NCI-H2029 treated with DMSO at 0.1 percent for 48 hours (cell line): ENCODE measurements at places on chromosomes 11 and 22.

- no peak for DNase-seq
Measured at GRCh38 chr11:126415669-126416420, 60.4 kb downstream of the ST3GAL4 start.

GRCh38 chr11:59191890-59192289, 20.0 kb downstream of the DTX4 start:
- no peak for DNase-seq

DNA sequence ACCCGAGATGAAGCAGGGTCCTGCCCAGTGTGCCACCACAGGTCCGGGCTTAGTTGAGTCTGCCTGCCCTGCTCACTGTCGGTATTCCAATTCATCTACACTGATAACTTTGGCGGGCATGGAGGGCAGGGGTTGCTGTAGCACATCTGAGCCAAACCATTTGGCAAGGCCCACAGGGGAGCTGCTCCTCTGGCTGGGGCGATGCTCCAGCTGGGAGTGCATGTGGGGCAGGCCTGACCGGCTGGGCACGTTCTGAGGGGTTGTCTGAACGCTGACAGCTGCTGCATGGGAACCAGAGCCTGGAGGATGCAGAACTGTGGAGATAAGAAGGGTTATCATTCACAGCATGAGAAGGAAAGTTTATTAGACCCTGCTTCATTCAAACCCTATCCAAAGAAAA, 40.4 kb downstream of the DRG1 start:
- no peak for DNase-seq

DNA sequence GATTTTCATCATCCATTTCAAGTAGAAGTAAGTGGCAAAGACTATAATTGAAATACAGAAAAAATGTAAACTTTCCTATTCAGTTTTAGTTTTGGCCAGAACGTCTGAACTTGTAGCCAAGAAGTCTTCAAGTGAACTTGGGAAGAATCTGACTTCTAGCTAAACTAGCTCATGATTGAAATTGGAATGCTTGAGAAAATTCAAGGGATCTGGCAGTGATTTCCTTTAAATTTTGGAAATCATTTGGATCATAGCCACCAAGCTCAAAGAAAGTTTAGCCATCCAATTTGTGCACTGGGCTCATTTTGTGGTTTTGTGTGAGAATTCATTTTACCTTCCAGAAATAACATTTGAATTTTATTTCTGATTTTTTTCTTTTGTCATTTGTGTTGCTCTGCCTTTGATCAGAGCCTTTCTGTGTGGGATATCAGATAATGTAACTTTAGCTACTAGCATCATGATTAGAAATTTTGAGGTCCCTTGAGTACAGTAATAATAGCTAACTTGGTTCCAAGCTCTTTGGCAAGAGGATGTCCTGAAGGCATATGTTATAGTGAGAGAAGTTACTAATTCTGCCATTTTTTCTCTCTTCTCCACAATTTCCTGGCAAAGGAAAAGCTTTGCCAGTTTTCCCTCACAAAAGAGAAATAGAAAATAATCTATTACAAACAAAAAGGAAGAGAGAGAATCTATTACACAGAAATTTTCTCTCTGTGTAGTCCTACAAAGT, 2123.7 kb upstream of the RAG2 start:
- no peak for DNase-seq

DNA sequence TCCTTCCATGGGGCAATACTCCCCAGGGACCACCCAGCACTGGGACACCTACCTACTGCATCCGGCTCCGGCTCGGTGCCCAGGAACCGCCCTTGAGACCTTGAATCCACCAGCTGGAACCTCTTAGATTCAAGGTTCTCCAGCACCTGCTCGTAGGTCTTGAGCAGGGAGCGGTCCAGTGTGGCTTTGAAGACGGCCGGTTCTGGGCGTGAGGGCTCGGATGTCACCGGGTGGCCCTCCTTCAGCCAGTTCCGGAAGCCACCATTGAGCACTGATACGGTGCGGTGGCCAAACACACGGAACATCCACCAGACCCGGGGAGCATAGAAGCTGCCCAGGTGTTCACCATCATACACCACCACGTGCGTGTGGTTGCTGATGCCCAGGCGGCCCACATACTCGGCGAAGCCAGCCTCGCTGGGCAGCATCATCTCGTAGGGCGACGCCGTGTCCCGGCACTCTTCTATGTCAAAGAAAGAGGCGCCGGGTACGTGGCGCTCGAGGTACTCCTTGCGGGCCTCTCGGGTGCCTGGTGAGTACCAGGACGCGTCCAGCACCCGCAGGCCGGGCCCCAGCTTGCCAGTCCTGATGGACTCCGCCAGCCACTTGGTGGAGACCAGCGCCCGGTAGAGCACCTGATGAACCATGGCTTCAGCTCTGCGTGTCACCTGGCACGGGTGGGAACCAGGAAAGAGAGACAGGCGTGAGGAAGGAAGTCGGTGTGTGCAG, 997 bp downstream of the TST start:
- no peak for DNase-seq

DNA sequence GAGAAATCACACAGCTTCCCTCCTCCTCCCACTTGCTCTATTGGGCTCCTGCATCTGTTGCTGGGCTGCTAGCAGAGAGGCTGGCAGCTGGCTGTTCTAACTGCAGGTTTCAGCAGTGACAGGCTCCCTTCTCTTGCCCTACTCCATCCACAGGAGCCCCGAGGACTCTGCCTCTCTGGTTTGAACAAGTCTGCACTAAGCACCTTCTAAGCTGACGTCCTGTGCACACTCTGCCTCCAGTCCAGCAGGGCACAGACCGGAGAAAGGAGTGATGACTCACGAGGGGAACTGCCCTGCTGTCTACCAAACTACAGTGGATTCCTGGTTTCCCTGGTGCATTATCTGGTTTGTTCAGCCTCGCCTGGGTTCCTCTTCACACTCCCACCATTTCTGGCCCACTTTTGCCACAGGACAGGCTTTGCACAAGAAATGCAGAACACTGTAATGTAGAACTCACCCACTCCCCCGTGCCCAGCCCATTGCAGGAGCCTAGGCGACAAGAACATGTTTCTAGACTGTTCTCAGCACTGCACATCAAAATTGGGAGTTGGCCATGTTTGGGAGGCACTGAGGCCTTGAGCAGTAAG, 26.0 kb downstream of the IL10RA start:
- DNase-seq: no peak

- DNase-seq: no peak
Measured at GRCh38 chr11:44883277-44883676, 67.4 kb downstream of the TP53I11 start.

DNA sequence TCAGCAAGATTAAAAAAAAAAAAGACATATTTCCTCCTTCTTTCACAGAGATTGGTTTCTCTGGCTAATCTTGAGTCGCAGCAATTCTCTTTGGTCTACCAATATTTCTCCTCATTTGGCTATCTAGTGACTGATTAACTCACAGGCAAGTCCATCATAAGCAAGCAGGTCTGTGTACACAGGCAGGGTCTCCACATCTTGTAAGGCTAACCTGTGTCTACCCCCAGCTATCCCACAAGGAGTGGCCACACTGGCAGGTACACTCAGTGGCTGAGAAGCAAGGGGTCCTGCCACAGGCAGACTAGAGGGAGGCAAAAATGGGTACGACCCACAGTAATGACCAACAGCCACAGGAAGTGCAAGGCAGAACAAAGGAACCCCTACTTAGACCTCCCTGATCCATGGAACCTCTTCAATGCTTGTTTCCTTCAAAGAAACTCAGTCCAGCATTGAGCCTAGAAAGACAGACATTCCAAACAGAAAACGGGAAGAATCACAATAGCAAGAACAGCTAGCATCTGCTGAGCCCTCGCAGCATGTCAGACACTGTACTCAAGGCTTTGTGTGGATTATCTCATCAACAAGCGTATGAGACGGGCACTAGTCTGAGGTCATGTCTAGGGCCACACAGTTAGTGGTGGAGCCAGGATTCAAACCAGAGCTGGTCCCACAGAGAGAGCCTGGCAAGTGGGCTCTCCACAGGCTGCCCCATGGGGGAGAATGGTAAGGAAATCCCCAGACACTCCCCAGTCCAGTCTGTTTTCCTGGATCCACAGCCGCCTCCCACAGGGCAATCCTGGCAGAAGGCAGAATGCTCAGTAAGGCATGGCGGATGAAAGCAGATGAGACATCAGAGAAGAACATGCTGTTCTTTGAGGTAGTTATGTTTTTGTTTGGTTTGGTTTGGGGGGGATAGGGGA, 34.3 kb downstream of the PLEKHA7 start:
- no peak for DNase-seq

- no peak for DNase-seq
Measured at GRCh38 chr22:19201130-19201868, 22.8 kb upstream of the SLC25A1 start.

GRCh38 chr22:35258191-35258988, 1.1 kb downstream of the HMGXB4 start:
- DNase-seq: no peak

DNA sequence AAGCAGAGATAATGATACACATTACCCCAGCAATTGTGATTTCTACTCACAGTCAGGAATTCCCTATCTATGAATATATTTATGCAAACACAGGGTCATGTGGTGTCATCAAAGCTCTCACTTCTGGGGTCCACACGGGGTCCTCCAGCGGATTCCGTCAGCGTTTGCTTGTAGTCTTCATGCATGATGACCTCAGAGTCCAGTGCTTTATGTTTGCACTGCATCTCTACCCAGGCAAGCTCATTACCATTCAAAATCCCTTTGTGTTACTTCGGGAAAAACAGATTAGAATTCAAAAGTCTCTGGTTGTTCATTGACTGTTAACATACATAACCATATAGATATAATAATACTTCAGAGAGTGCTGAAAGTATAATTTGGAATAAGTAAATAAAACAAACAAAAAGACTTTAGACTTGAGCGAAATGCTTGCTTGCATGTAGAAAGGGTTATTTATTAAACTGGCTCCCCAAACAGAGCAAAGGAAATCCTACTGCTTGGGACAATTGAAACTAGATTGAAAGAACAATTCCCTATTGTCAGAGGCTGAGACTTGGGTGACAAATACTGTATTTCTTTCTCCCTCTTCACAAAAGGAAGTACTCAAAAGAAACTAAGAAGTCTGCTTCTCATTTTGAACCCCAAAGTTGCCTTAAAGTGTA, 423.1 kb downstream of the ETS1 start:
- DNase-seq: no peak

GRCh38 chr11:79182794-79183193, 258.0 kb downstream of the TENM4 start:
- DNase-seq: no peak

DNA sequence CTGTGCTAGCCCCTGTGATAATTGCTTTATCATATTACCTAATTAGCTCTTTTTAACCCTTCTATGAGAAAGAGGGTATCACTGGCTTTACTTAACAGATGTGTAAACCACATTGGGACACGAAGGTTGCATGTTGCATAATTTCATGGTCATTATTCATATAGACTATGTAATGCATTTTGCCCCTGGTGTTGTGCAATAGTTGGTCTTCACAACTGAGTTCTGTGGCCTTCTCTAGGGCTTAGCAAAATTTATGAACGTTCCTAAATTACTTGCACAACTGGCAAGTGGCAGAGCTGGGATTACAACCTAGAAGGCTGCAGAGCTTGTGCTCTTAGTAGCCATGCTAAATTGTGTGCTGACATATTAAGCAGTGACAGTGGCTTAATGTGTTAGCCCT, 34.6 kb upstream of the PDGFD start:
- DNase-seq: no peak

DNA sequence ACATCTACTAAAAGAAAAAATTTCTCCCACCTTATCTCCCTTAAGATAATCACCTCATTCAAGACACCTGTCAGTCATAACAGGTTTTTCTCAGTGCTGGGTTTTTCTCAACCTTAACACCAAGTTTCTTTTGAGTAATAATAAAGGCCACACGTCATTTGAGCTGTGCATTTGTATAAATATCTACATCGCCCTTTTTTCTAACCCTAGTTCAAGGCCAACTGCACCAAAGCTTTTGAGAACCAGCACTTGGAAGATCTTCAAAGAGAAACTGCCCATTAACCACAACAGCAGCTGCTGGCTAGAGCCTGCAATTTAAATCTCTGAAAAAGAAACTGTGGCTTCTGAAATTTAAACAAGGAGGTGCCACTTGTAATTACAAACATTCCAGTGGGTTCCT, 6.9 kb downstream of the CADM1 start:
- DNase-seq: no peak

DNA sequence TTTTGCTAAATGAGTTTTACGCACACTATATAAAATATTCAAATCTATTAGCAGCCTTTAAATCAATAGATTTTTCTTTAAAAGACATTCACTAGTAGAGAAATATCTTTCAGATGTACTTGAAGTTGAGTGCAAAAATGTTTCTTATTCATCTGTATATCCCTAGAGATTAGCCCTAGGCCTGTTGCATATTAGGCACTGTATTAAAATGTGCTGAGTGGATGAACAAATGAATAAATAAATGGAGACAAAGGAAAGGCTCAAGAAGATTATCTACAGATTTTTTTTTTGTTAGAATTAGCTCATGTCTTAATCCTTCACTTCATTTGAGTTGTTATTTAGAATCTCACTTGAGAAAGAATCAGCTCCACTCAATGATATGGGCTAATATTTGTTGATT, 12.0 kb upstream of the MMP13 start:
- no peak for DNase-seq

- no peak for DNase-seq
Measured at GRCh38 chr11:109512680-109513079, 90.7 kb downstream of the C11orf87 start.

- no peak for DNase-seq
Measured at GRCh38 chr11:128574576-128575011, 12.8 kb downstream of the ETS1 start.

- DNase-seq: no peak
Measured at GRCh38 chr22:46626911-46627805, 7.0 kb downstream of the GRAMD4 start.

DNA sequence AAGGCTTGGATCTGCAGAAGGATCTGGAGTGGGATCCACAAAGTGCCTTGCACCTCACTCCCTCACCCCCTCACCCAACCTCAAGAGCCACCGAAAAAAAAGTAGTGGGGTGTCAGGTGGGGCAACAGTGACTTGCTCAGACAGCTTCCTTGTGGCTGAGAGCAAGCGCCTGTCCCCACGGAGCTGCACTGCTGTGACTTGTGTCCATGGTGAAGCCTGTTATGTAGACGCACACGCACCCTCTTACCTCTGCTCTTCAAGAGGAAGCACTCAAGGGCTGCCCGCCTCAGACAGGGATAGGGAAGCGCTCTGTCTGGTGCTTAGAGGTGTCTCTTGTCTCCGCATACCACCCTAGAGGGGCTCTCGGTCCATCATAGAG, 1.2 kb downstream of the DRD2 start:
- DNase-seq: peak; percentile 46

GRCh38 chr11:111483431-111483830, 28.8 kb downstream of the BTG4 start:
- DNase-seq: no peak
